Camera-type eye (tissue), 1 donor: ENCODE measurements at places on chromosomes 1 and 21. TPM values are rescaled to one million over a fixed set of nuclear protein-coding genes. Genes with fewer than 3 reads are reported as not detected.

The SPATA17 gene
- total RNA-seq: 3.7 TPM

The GSTM1 gene
- total RNA-seq: not detected

The DDR2 gene
- 75.1 TPM for total RNA-seq

The TNFRSF18 gene
- total RNA-seq: not detected

The PLA2G2C gene
- not detected for total RNA-seq

The PTPRU gene
- total RNA-seq: 77.4 TPM

The TRIM62 gene
- total RNA-seq: 6.0 TPM

The FCRL5 gene
- total RNA-seq: not detected

The PLA2G2E gene
- not detected for total RNA-seq

The SLAMF9 gene
- not detected for total RNA-seq

The DNAI4 gene
- 18.5 TPM for total RNA-seq

The MMEL1 gene
- total RNA-seq: 2.4 TPM

The SHISAL2A gene
- total RNA-seq: 0.38 TPM

The ARTN gene
- total RNA-seq: 2.4 TPM

The CD53 gene
- 11.1 TPM for total RNA-seq

The TMEM81 gene
- 2.9 TPM for total RNA-seq

The CFHR5 gene
- not detected for total RNA-seq

The CASQ1 gene
- total RNA-seq: 35.8 TPM

The MASP2 gene
- total RNA-seq: not detected

The FBXO2 gene
- 1.8 TPM for total RNA-seq

The PAPPA2 gene
- 8.4 TPM for total RNA-seq
